ENCODE measurements at places on chromosomes 3 and 15.
A peak's percentile ranks its signal among the peaks of the same experiment; 100 is the strongest.

DNA sequence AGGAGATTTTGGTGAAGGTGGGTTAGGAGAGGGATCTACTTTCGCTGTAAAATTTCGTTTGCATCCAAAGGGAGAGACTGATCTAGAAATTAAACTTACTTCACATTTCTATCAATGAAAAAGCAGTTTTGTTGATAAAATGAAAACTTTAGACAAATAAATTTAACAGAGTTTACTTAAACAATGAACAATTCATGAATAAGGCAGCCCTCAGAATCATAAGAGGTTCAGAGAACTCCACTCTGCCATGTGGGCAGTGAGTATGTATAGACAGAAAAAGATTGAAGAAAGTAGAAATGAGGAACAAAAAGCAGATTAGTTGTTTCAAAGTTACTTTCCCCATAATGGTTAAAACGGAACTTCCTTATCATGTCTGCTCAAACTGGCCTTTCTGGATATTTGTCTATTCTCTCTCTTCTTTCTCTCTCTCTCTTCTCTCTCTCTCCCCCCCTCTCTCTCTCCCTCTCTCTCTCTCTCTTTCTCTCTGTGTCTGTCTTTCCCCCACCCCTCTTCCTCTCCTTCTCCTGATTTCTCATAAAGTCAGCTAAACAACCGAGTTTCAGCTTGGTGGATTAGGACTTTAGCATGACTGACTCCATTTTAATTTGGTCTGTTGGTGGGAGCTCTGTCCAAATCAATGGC is 248.9 kb downstream of the TJP1 start:
- no peak for DNase-seq

- DNase-seq, result peak; percentile 69
These were observed 173.0 kb downstream of the ADAMTS17 start for GRCh38 chr15:100168787-100169186.

- no peak for DNase-seq
These were observed 5.0 kb downstream of the CD86 start for GRCh38 chr3:122060040-122060698.

GRCh38 chr3:21477541-21478288 is 273.3 kb downstream of the ZNF385D start:
- DNase-seq, result no peak

- DNase-seq, result no peak
These were observed 25.3 kb downstream of the LPP start for GRCh38 chr3:188179006-188179966.

DNA sequence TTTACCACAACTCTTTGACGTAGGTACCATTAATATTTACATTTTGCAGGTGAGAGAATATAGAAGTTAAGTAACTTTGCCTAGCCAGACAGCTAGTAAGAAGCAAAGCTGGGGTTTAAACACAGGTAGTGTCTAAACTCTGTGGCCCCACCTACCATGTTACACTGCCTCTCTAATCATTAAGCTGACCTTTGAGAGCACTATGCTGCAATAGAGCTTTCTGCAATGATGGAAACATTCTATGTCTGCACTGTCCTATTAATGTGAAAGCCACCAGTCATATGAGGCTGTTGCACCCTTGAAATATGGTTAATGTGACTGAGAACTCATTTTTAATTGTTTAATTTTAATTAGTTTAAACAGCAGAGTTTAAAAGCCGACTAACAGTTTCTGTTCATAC is 6.3 kb upstream of the RARB start:
- no peak for DNase-seq

DNA sequence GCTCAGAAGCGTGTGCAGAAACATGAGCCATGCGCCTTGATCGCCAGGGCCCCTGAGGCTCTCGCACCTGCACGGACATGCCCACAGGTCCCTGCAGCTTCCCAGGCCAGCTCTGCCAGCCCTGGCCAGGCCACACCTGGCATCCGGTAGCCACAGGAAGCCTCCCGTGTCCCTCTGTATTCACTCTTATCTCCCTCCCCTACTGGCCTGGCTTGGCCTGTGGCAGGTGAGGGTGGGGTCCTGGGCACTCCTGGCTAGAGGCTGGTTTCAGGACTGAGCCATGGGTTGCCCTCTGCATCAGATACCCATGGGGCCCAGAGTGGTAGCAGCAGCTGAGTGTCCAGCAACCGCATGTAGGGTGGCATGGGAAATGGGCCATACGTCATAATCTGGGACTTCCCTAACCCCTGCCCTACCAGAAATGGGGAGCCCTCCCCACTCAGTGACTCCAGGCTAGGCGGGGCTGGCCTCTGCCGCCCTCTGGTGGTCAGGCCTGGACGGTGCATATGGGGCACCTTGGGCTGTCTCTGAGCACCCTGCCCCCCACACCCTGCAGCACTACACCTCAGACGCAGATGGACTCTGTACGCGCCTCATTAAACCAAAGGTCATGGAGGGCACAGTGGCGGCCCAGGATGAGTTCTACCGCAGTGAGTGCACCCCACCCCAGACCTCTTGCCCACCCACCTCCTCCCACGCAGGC is 12.6 kb upstream of the LMAN1L start:
- DNase-seq, result no peak

- DNase-seq, result no peak
These were observed 3.4 kb downstream of the KLHL40 start for GRCh38 chr3:42688487-42689420.

DNA sequence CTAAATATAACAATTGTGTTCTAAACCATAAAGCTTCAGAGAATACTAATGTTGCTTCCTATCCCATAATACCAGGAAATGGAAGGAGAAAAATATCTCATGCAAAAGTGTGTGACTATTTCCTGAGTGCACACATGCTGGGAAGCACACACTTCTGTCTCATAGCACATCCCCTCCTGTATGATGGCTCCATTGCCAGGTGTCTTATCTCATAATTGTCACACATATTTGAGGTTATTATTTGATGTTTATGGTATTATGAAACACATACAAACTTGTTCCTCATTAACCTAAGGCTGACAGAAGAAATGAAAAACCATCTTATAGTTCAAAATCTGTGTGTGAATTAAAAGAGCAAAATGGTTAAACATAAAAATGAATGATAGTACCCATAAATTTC is 65.4 kb downstream of the SERP1 start:
- DNase-seq, result no peak

DNA sequence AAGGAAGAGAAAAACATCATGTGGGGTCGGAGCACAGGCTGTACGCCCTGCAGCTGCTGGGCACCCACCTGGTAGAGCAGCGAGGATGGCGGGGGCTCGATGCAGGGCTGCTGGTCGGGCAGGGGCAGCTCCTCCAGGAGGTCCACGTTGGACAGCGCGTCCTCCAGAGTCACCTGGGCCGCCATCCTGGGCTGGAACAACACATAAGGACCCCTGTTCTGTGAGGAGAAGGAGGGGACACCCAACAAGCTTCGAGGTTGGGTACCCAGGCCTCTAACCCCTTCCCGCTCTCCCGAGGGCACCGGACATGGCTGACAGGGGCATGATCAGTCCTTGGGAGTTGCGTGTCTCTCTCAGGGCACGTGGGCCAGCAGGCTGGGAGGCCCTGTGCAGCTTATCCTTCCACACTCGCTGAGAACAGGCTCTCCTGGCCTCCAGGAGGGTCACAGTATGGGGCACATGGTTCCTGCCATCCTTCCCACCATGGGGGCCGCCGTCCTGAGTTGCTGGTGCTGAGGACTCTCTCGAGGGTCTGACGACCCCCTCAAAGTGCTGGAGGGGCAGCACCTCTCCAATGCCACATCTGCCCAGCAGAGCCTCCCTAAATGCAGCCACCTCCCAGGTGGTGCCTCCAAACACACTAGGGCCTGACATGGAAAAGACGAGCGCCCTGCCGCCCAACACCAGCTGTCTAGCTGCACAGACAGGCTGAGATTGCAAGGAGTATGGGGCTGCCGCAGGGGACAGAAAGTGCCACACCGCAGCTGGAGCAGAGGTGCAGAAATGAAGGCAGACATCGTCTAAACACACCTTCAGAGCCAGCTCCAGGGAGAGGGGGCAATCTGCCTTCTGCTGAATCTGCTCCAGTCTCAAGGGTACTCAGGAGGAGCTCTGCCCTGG is 32.8 kb downstream of the CYFIP1 start:
- DNase-seq, result no peak

DNA sequence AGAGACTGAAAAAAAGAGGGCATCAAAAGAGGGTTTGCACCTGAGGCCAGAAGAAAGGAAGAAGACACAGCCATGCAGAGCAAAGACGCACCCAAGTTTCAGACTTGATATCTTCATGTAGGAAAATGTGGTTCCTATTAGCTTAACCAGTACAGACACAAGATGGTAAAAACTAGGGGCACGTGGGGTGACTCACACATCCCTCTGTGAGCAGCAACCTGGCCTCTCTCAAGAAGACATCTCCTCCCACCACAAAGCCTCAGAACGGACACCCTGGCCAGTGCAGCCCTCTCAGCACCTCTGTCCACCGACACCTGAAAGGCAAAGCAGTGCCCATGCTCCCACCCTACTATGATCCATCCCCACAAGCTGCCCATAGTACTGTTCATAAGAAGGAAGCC is 33.3 kb downstream of the GLB1 start:
- no peak for DNase-seq

GRCh38 chr3:143037867-143038266 is 36.5 kb downstream of the U2SURP start:
- no peak for DNase-seq

DNA sequence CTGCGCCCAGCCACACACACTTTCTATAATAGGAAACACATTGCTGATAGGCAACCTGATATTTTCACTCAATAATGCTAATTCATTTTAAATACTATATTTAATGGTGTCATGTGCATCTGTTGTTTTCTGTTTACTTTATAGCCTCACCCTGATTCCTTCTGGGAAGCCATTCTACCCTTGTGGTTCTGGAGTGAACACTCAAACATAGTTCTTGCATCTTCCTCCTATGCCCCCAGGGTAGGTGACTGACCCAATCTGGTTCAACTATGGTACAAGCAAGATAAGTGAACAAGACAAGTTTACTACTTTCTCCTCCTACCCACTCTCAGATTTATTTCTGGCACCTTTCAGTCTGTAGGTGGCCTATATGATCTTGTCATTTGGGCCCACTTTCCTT is 4.3 kb upstream of the SCG3 start:
- DNase-seq, result no peak

GRCh38 chr3:153246806-153247205 is 84.8 kb downstream of the RAP2B start:
- no peak for DNase-seq

- no peak for DNase-seq
These were observed 2.9 kb upstream of the MYL3 start for GRCh38 chr3:46866032-46866595.

GRCh38 chr3:136860541-136860940 is 1.5 kb upstream of the NCK1 start:
- no peak for DNase-seq

GRCh38 chr3:166304584-166304983 is 467.4 kb upstream of the BCHE start:
- no peak for DNase-seq

- no peak for DNase-seq
These were observed 48.1 kb downstream of the OSBPL10 start for GRCh38 chr3:31932990-31933389.

- no peak for DNase-seq
These were observed 94.1 kb downstream of the RAB11A start for GRCh38 chr15:65963358-65963757.

DNA sequence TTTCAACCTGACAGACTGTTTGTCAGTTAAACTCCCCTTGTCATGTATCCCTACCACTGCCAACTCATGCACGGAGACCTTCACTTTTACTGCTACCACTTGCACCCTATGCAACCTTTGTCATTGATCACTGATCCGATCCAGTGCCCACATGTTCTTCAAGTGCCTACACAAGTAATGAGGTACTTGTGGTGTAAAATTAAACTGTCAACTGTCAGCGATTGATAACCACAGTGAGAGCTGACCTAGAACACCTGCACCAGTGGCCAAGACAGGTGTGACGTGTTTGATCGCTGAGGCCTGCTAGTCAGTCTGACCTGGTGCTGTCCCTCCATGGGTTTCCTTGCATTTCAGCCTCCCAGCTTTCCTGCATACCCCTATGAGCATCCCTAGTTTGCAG is 55.6 kb downstream of the MECOM start:
- no peak for DNase-seq

GRCh38 chr15:42511007-42511391 is 15.6 kb downstream of the SNAP23 start:
- no peak for DNase-seq

DNA sequence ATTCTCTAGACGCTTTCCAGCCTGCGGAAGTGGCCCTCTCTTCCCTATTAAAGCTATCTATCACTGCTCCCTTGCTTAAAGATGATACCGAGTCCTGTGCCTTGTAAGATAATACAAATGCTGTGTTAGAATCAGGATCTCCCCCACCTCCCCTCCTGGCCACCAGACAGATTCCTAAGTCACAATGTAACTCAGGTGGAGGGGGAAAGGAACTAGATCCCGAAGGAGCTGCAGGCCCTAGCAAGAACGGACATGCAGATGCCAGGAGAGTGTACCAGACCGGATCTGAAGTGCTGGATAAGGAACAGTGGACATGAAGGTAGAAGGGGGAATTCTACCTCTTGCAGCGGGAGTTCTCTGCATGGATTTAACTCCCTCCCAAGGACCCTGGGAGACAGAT is 230.7 kb upstream of the LYSMD4 start:
- peak; percentile 47 for DNase-seq

GRCh38 chr3:45790596-45790995 is 5.7 kb downstream of the SLC6A20 start:
- DNase-seq, result no peak

DNA sequence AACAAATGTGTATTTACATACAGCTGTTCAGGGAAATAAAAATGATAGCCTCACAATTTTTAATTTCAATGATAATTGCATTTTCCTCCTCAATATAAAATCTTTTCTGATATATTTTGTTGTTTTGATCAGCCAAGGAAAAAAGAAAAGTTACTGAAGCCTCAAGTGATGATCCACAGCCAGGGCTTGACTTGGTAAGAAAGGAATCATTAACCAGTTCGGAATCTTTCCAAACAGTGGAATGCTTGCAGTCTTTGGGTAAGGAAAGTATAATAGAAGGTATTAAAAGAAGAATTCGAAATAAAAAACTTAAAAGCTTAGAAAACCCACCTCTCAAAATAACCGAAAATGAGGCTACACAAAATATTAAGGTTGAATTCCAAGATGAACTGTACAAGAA is 1.0 kb downstream of the TOPAZ1 start:
- DNase-seq, result no peak

DNA sequence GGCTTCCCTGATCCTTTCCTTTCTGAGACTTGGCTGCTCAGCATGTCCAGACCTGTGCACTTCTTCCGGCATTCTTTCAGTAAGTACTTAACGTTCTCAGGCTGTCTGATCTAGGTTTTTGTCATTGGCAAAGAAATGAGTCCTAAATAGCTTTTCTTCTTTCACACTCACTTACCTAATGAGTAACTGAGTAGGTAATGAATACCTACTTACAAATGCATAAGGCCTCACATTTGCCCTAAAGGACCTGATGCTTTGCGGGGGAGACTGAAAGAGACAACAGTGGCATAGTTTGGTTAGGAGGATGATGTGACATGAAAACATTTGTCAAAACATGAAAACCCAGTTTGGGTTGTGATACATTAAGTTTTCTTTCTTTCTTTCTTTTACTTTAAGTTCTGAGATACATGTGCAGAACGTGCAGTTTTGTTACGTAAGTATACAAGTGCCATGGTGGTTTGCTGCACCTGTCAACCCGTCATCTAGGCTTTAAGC is 516.7 kb upstream of the CFAP20DC start:
- DNase-seq, result no peak

Measured in coronary artery (tissue), 2 donors.